ENCODE measurements at places on chromosomes 1 and 21.

DNA sequence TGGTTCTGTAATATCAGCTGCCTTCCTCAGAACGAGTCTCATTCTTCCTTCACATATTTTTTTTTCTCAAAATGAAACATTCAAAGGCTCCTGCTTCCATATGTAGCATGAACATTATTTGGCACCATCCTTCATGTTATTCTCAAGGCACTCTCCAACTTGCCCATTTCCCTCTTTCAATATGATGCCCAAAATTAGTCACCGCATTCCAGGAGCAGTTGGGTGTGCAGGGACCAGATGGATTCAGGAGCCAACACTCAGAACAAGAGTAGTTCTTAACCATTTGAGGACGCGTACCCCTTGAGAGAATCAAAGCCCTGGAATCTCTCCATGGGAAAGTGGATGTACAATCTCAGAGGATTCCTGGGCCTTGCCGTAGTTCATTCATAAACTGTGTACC, 50.3 kb downstream of the KCNK1 start:
- DNase-seq, result no peak
- H3K4me3 ChIP-seq, result no peak overlapping the region
- H3K27ac ChIP-seq, result peak overlapping the region; percentile 35
- no peaks in the 10 kb centered on the region for H3K27me3 ChIP-seq
- H3K36me3 ChIP-seq, result no peaks in the 10 kb centered on the region

DNA sequence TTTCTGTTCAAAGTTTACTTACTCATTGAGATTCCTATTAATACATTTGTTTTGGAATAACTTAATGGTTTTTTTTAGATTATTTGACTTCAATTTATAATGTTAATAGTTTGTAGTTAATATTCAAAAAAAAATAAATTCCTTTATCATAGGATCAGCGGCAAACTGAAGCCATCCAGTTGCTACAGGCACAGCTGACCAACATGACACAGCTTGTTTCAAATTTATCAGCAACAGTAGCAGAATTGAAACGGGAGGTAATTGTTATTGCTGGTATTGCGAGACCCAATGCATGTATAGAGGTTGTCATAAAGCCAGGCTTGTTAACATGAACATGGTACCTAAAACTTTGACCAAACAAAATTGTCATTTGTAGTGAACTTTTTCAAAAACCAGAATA, 59.0 kb upstream of the FASLG start:
- DNase-seq, result no peak
- H3K4me1 ChIP-seq, result no peaks in the 10 kb centered on the region
- peaks cover 62% of the 10 kb centered on the region for H3K36me3 ChIP-seq
- no peak overlapping the region for H3K27ac ChIP-seq

DNA sequence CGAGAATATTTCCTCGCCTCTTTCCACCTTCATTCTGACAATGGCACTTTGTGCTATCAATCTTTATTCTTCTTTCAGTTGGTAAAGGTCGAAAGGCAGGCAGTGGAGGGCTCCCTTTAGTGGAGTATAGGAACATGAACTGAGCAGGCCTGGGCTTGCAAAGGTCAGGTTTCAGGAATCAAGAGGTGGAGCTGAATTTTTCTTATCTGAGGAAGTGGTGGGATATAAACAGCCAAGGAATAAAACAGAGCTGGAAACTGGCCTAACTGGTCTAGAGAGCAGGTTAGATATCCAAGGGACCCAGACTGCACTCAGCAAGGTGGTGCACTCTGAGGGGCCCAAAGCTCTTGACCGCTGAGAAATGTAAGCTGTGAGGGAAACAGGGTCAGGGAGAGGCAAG, 99.1 kb downstream of the PLA2G4A start:
- no peak overlapping the region for H3K27ac ChIP-seq
- no peak overlapping the region for H3K4me3 ChIP-seq
- no peaks in the 10 kb centered on the region for H3K36me3 ChIP-seq
- no peak for DNase-seq

DNA sequence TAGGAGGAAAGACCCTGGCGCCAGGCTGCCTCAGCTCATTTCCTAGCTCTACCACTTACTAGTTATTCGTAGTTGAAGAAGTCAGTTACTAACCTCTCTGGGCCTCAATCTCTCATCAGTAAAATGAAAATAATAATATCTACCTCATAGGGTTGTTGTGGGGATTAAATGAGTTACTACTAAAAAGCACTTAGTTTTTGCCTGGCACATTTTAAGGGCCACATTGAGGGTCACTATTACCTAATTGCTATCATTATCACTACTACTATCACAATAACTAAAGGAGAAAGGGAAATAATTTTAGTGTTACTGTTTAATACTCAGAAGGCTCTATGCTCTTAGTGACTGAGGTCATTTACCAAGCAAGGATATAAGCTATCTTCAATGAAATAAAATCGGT, 25.0 kb downstream of the TRIT1 start:
- no peak for DNase-seq
- H3K27ac ChIP-seq, result no peak overlapping the region
- no peaks in the 10 kb centered on the region for H3K27me3 ChIP-seq
- H3K4me3 ChIP-seq, result no peak overlapping the region
- peaks cover 11% of the 10 kb centered on the region for H3K36me3 ChIP-seq
- no peaks in the 10 kb centered on the region for H3K4me1 ChIP-seq

DNA sequence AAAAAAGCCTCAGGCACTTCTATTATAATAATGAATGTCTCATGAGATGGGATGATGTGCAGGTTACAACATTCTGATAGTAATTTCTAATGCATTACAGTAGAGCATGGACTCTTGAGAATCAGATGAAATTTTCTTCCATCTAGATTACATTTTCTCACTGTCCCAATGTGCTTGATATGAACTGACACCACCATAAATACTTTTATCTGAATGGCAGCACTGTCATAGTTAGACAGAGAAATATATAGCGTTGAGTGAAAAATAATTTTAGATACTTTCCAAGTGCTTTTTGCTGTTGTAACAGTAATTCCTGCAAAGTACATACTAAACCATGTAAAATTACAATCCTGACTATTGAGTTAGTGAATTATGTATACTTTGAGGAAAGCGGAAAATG, 630.1 kb downstream of the BRINP3 start:
- H3K4me1 ChIP-seq, result no peaks in the 10 kb centered on the region
- no peak overlapping the region for H3K4me3 ChIP-seq
- no peaks in the 10 kb centered on the region for H3K27me3 ChIP-seq
- no peak overlapping the region for H3K27ac ChIP-seq

GRCh38 chr1:175520186-175520585, 223.2 kb downstream of the TNR start:
- no peaks in the 10 kb centered on the region for H3K27me3 ChIP-seq
- no peak overlapping the region for H3K27ac ChIP-seq
- H3K4me1 ChIP-seq, result no peaks in the 10 kb centered on the region
- no peak overlapping the region for H3K4me3 ChIP-seq
- H3K36me3 ChIP-seq, result no peaks in the 10 kb centered on the region
- peak; percentile 29 for DNase-seq

- peak overlapping the region; percentile 92 for H3K4me3 ChIP-seq
- no peaks in the 10 kb centered on the region for H3K27me3 ChIP-seq
- peaks cover 22% of the 10 kb centered on the region for H3K36me3 ChIP-seq
- DNase-seq, result peak; percentile 83
These were observed 3.5 kb downstream of the PPP1R15B start for GRCh38 chr1:204408074-204408507.

DNA sequence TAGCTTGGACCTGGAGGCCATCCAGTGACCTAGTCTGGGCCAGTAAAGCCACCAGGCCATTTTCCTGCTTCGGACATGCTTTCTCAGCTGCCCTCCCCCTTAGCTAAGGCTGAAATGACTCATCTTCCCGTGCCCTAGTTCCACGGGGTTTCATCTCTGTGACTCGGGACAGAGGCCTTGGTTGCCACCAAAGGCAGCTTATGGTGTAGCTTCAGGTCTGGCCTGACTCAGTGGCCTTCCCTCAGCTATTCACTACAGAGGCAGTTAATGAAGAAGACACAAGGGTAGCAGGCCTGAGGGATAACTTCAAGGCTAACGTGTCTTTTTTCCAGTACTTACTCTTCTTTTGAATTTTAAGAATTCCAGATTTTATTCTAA, 82.4 kb downstream of the PBX1 start:
- DNase-seq, result peak; percentile 80
- H3K36me3 ChIP-seq, result no peaks in the 10 kb centered on the region
- peak overlapping the region; percentile 48 for H3K27ac ChIP-seq

DNA sequence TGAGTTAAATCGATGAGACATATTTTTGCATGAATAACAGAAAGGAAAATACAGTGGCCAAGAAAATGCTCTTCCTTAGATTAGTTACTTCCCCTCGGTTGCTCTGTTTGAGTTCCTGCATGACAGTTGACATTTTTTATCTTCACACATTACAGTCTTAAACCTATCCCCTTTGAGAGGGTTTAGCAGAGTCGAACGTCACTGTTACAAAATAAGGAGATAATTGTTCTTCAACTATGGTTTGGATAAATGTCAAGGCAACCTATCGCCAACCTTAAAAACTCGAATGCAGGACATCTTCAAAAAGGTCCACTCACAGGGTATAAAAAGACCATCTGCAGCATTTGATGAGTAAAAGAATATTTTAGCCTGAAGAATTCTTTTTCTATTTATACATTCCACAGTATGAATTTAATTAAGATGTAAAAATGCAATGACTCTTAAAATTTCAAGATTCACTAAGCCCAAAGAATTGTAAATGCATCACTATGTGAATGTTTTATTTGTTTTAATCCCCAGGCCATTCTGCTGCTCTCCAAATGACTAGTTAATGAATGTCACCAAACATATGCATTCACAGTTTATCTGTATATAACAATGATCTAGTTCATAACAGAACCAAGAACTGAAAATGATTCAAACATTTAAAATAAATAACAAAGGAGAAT, 68.9 kb upstream of the COL11A1 start:
- no peaks in the 10 kb centered on the region for H3K36me3 ChIP-seq
- H3K27me3 ChIP-seq, result no peaks in the 10 kb centered on the region
- no peak overlapping the region for H3K27ac ChIP-seq
- no peak overlapping the region for H3K4me3 ChIP-seq
- no peak for DNase-seq

DNA sequence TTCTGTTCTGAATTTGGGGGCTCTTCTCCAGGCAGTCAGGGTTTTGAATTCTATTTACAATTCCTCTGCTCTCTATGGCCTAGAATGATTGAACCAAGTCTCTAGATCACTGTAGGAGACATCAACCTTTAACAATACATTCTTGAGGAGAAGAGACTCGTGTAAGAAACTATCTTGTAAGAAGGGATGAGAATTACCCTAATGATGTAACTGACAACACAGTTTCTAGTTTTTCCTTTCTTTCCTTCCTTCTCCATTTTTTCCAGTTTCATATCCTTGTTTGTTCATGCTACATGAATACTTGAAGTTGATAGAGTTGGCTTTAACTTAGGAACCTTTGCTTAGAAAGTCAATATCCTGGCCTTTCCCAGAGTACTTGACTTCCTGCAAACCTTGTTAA, 1.3 kb upstream of the ATP1A1 start:
- H3K36me3 ChIP-seq, result no peaks in the 10 kb centered on the region
- H3K27ac ChIP-seq, result peak overlapping the region; percentile 98
- no peak overlapping the region for H3K4me3 ChIP-seq
- H3K4me1 ChIP-seq, result peaks cover 25% of the 10 kb centered on the region
- H3K27me3 ChIP-seq, result no peaks in the 10 kb centered on the region

GRCh38 chr1:80893115-80893514, 907.6 kb upstream of the ADGRL2 start:
- no peaks in the 10 kb centered on the region for H3K27me3 ChIP-seq
- no peaks in the 10 kb centered on the region for H3K36me3 ChIP-seq
- H3K4me1 ChIP-seq, result peaks cover 3% of the 10 kb centered on the region
- no peak overlapping the region for H3K4me3 ChIP-seq
- DNase-seq, result no peak

GRCh38 chr1:99820546-99820945, 29.6 kb upstream of the AGL start:
- DNase-seq, result no peak
- no peaks in the 10 kb centered on the region for H3K4me1 ChIP-seq
- H3K4me3 ChIP-seq, result no peak overlapping the region
- H3K27ac ChIP-seq, result no peak overlapping the region
- H3K36me3 ChIP-seq, result no peaks in the 10 kb centered on the region

DNA sequence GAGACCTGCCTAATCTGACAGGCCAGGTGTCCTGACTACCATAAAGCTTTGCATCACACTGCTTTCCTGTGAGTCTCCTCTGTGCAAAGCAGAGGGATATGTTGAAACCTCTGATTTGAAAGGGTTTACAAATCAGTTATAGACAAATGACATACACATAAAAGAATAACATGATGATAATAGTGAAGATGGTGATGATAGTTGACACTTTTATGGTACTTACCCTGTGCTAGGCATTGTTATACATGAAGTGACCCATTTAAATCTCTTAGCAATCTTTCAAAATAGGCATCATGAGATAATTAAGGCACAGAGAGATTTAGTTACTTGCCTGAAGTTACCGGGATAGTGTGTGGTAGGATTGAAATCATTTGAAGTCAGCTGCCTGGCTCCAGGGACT, 34.1 kb upstream of the PKN2 start:
- H3K36me3 ChIP-seq, result no peaks in the 10 kb centered on the region
- DNase-seq, result no peak
- no peaks in the 10 kb centered on the region for H3K4me1 ChIP-seq
- no peak overlapping the region for H3K4me3 ChIP-seq
- H3K27me3 ChIP-seq, result no peaks in the 10 kb centered on the region

DNA sequence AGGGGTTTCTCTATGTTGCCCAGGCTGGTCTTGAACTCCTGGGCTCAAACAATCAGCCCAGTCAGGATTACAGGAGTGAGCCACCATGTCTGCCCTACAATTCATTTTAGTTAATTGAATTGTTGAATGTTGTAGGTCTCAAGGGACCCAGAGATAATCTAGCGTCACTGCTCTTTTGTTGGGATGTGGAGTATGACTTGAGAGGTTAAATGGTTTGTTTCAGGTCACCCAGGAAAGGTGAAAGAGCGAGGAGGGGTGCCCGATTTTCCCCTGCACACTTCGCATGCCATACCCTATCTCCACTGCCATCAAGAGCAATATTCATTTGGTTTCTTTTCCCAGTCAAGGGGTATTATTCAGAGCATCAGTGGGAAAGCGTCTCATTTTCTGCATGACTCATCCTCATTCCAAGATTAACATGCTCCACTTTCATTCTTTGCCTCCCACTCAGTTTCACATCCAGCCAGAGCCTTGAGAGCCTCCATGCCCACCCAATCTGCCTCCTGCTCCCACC, 13.1 kb upstream of the SLC30A1 start:
- no peak for DNase-seq
- no peaks in the 10 kb centered on the region for H3K36me3 ChIP-seq
- H3K27ac ChIP-seq, result peak overlapping the region; percentile 39
- H3K4me1 ChIP-seq, result peaks cover 36% of the 10 kb centered on the region
- no peak overlapping the region for H3K4me3 ChIP-seq
- H3K27me3 ChIP-seq, result no peaks in the 10 kb centered on the region

- H3K4me3 ChIP-seq, result no peak overlapping the region
- H3K27me3 ChIP-seq, result no peaks in the 10 kb centered on the region
- H3K27ac ChIP-seq, result no peak overlapping the region
- no peak for DNase-seq
- no peaks in the 10 kb centered on the region for H3K4me1 ChIP-seq
- H3K36me3 ChIP-seq, result no peaks in the 10 kb centered on the region
These were observed 397.9 kb downstream of the PTBP2 start for GRCh38 chr1:97119260-97120158.

- no peak overlapping the region for H3K27ac ChIP-seq
- no peak for DNase-seq
- H3K27me3 ChIP-seq, result no peaks in the 10 kb centered on the region
These were observed 5.0 kb downstream of the OR10J1 start for GRCh38 chr1:159444511-159444910.
